CD4-positive, alpha-beta T cell treated with Interleukin-6 for 4 hours (primary cell): ENCODE measurements at places on chromosomes 6 and 20.
A peak's percentile ranks its signal among the peaks of the same experiment; 100 is the strongest.

DNA sequence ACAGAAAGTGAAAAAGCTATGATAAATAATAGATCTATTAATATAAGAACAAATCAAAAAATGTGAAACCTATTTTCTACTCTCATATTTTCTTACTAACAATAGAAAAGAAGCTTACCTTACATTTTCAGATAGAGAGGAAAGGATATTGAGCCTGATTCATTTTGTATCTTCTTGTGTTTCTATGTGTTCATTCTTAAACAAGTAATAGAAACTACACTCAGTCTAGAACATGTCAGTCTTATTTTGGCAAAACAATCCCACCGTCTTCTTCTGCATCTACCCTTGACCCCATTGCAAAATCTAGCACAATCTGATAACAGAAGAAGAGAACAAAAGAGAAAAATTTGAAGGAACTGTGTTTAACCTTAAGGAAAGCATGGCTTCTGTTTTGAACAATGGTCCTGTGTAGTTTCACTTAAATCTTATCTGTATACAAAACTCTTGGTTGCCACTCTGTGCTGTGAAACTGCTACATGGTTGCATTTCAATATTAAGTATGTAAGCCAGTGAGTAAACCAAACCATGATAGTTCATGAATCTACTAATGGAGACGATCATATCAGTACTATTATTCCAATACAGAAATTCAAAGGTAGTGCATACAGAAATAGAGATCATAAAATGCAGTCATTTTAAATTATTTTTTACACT is 69.5 kb upstream of the LGSN start:
- no peak for DNase-seq

- no peak for DNase-seq
Measured at GRCh38 chr20:24166123-24166381, 177.5 kb upstream of the GGTLC1 start.

GRCh38 chr6:17278289-17279063 is 2.7 kb upstream of the RBM24 start:
- DNase-seq: no peak

- DNase-seq: no peak
Measured at GRCh38 chr6:165098165-165098564, 211.2 kb downstream of the C6orf118 start.

- no peak for DNase-seq
Measured at GRCh38 chr6:84979541-84979940, 215.1 kb upstream of the TBX18 start.

- DNase-seq: no peak
Measured at GRCh38 chr6:40671694-40672050, 84.5 kb upstream of the LRFN2 start.

DNA sequence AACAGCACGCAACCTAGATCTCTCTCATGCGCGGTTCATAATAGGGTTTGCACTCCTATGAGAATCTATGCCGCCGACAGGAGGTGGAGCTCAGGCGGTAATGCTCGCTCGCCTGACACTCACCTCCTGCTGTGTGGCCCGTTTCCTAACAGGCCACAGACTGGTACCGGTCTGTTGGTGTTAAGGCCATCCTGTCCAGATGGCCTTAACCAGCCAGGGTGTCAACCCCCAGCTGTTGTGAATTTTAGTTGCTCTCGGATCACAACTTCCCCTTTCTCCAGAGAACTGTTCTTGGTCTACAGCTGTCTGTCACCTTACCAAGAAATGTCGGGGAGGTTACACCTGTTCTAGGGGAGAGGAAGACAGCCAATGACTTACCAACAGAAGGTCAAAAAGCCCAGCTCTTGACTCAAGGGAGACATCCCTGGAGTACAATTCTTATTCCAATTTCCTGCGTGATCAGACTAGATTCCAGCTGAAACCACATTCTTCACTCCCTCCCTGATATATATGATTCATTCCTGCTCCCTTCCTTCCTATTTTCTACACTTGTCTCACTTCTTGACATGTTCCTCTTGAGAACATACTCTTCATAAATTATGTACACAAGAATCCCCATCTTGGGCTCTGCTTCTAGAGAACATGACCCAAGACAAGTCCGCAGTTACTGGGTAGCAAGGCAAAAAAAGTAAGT is 23.1 kb upstream of the DNAAF9 start:
- DNase-seq: no peak

- DNase-seq: no peak
Measured at GRCh38 chr6:128316258-128316929, 204.0 kb downstream of the PTPRK start.

- no peak for DNase-seq
Measured at GRCh38 chr6:112938650-112939049, 591.5 kb downstream of the RFPL4B start.

DNA sequence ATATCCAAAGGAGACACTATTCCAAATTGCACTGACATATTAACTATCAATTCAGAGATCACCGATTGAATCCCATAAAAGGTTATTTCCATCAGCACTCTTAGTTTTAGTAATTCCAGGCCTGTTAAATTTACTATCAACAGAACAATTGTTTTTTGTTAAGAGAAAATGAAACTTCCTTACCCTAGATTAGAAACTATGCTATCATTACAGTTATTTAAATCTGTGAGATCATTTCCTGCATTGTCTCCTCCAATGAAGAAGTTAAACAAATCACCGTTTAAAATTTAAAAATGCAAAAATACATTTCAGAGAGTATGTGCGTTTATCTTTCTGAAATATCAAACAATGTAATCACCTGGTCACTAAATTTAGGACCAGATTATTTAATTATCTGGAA is 57.5 kb downstream of the HIVEP2 start:
- no peak for DNase-seq

DNA sequence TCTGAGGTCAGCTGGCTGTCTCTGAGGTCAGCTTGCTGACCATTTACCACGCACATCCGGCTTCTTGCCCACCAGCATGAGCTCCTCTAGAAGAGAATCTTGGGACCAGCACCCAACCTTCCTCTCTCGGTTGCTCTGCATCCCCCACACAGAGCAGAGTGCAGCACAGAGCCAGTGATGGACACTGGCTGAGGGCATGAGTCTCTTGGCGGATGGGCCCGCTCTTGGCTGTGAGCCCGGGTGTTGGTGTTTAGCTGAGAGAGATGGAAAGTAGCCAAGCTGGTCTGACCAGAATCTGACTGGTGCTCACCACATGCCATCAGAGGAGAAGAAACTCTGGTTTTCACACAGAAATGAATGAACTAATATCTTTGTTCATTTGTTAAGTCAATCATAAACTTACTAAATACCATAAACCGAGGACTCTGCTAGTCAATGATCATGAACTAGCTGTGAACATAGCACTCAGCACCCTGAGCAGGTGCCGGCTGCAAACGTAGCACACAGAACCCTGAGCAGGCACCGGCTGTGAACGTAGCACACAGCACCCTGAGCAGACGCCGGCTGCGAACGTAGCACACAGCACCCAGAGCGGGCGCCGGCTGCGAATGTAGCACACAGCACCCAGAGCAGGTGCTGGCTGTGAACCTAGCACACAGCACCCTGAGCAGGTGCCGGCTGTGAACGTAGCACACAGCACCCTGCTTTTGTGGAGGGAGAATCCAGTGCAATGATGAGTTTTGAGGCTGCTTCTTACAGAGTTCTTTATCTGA is 10.4 kb upstream of the THBS2 start:
- DNase-seq: no peak

- DNase-seq: no peak
Measured at GRCh38 chr6:56806368-56806767, 148.5 kb upstream of the BEND6 start.

DNA sequence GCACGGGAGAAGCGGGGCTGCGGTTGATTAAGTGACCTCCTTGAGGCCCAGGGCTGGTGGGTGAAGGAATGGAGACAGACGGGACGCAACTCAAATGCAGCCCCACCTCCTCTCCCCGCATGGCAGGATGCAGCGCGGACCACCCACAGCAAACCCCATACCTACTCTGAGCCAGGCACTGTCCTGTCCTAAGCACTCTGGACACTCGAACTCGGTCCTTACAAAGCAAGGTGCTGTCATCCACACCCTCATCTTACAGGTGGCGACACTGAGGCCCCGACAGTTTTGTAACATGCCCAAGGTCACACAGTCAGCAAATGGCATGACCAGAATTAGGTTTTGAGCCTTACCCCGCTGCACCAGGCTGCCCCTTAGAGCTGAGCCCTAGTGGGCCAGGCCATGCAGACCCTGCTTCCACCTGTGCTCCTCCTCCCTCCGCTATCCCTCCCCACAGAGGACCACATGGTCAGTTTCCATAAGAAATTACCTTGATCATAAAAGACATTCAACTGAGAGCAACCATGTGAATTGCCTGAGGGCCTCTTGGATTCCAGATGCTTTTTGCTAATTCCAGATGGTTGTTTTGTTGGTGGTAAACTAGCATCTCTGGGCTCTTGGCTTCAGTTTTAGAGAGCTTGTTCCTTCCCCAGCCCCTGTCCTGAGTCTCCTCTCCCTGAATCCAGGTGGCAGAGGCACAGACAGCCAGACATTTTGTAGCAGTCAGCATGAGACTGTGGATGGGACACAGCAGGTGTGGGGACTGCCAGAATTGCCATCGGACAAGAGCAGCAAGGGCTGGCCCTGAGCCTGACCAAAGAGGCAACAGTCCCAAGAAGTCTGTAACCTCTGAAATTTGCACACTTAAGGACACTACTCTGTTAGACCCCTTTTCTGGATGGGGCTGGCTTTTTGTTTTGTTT is 171.9 kb upstream of the PMEPA1 start:
- no peak for DNase-seq

- no peak for DNase-seq
Measured at GRCh38 chr6:100612094-100612493, 147.4 kb upstream of the SIM1 start.

GRCh38 chr20:17612287-17612991 is 42.6 kb downstream of the DSTN start:
- DNase-seq: peak; percentile 45

DNA sequence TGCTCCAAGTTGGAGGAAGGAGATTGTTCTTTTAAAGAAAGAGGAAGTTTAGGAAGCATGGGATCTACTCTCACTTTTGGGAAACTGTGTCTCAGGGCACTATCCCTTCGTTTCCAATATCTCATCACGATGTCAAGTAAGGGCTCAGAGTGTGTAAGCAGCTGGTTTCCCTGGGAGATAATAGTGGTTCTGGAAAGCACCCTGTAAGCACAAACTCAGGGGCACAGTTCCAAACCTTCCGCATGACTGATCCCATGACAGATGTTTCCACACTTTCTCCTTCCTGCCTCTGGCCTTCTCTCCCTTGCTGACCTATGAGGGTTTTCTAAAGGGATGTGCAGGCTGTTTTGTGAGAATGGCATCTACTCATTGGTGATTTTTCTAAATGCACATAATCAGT is 33.9 kb downstream of the ADTRP start:
- no peak for DNase-seq

- no peak for DNase-seq
Measured at GRCh38 chr6:167898673-167899311, 72.1 kb downstream of the AFDN start.

DNA sequence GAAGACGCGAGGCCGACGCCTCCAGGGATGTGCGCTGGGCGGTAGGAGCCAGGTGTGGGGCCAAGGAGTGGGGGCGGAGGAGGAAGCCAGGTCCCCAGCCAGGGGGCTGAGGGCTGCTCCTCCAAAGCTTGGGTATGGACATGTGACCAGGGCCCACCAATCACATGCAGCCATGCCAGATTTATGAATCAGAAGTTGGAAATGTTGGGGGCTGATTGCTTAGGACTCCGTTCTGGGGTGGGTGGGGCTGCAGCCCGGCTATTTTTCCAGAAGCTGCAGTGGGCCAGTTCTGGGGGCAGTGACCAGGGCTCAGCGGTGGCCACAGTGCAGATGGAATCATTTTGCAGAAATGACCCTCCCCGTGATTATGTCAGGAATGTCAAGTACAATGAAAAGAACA is 96.0 kb downstream of the CEBPB start:
- no peak for DNase-seq

- DNase-seq: peak; percentile 71
Measured at GRCh38 chr6:107114926-107115694, at the start of gene BEND3. BEND3 (minus strand) TSS chr6:107115515; CDS start chr6:107099285, 16,230 bp downstream.

DNA sequence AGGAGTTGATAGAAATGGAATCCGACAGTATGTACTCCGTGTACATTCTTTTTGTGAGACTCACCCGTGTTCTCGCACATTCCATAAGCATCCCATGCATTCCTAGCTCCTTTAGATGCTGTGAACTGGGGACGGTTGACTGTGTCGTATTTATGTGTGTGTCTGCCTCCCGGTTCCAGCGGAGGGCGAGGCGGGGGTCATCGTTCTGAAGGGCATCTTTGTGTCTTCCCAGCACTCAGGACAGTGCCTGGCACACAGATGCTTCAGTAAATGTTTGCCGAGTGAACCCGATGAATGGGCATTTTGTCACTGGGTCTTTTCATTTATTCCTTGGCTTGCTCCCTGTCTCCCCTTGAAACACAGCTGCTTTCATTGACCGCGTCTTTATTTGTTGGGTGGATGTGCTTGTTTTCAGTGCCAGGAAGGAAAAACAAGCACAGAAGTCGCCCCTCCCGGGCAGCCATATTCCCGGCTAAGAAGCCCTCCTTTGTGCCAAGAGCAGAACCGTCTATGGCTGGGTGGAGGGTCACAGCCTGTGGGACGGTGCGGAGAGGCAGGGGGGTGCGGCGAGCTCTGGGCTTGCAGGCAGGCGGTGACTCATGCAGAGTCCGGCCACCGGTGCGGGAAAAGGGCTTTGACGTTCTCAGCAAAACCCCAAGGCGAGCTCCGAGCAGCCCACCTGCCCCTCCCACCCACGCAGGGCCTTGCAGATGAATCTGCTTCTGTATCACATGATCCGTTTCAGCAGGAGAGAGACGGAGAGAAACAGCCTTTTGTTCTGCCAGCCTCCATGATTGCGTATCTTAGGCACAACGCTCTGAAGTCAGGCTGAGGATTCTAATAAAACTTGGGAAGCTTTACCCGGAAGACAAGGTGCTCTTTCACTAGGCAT is 11.2 kb upstream of the PSMG4 start:
- no peak for DNase-seq

- no peak for DNase-seq
Measured at GRCh38 chr6:111743360-111743759, 129.9 kb downstream of the FYN start.

- DNase-seq: no peak
Measured at GRCh38 chr20:54044156-54044555, 26.2 kb downstream of the BCAS1 start.

DNA sequence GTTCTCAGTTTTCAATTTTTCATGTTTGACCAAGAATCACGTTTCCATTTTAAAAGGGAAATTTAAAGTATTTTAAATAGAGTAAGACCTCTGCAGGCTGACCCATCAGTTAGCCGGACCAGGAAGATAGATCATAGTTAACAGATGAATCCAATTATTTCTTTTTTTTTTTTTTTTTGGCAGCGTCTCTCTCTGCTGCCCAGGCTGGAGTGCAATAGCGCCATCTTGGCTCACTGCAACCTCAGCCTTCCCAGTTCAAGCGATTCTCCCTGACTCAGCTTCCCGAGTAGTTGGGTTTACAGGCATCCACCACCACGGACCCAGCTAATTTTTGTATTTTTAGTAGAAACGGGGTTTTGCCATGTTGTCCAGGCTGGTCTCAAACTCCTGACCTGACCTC is 256.7 kb upstream of the CNR1 start:
- no peak for DNase-seq

GRCh38 chr6:118537574-118537973 is 10.5 kb upstream of the PLN start:
- DNase-seq: no peak

- DNase-seq: no peak
Measured at GRCh38 chr6:75049308-75049707, 156.5 kb downstream of the COL12A1 start.

- DNase-seq: no peak
Measured at GRCh38 chr6:111478749-111479148, 4.3 kb downstream of the REV3L start.
